ENCODE measurements at places on chromosomes 3 and 15.

DNA sequence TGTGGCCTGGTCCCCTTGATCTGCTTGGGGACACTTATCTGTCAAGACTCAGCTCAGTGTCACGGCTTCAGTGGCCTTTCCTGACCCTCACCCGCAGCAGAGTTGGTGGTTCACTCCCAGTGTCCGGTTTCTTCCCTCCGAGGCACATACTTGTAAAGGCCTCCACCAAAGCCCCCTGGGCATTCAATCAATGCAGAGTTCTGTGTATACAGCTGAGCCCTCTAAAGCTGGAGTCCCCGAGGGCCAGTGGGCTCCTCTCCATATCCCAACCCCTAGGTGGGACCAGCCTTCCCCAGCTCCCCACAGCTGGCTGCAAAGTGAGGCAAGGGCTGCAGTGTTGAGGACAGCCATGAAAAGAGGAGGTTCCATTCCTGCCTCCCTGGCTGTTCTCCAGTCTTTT is 70.9 kb upstream of the RGMA start:
- no peak for DNase-seq

DNA sequence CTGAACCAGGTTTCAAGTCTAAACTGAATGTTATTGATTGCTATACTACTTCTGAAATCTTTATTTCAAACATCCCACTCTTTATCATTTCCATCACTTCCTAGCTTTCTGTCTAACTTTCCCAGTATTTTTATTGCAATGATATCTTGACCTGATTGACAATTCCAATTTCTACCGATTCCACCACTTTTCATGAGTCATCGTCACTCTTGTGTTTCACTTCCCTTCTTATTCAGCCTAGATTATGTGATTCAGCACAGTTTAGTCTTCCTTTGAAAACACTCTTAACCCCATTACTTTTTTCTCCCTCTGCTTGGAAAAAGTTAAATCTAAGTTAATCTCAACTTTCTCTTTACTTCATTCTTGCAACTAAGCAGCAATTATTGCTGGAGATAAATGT is 62.6 kb downstream of the SLC7A14 start:
- DNase-seq, result no peak

DNA sequence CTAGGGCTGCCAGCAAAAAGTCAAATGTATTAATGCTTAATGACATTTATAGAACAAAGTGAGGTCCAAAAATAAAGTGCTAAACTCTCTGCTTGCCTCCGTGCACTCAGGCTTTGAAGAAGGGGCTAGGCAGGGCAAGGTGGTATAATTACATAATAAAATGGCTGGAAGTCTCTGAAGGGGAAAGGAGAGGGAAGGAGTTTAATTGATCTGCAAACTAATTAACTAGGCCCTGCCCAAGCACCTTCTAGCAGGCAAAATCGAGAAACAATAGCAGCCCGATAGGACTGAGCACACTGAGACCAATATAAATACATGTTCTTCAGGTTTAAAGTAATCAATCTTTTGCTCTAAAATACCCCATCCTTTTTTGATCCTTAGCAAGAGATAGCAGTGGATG is 13.0 kb downstream of the DIS3L start:
- DNase-seq, result no peak

DNA sequence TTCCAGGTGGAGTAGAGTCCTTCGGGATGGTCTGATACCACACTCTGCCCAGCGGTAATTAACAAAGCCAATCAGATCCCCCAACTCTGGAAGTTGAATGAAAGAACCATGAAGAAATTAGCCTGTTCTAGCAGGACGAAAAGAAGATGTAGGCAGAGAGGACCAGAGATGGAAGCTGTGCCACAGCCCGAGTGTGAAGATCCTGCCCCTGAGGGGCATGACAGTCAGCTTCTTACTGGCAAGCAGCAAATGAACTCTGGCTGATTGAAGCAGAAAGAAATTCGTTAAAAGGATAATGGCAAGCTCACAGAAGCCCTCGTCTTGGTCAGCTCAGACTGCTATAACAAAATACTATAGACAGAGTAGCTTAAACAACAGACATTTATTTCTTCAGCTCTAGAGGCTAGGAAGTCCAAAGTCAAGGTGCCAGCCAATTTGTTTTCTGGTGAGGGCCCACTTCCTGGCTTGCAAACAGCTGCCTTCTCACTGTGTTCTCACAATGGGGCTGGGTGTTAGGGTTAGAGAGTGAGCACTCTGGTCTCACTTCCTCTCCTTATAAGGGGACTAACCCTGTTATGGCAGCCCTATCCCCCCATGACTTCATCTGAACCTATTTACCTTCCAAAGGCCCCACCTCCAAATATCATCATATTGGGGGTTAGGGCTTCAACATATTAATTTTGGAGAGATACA is 307.1 kb downstream of the VPS13C start:
- no peak for DNase-seq

- no peak for DNase-seq
These were observed 11.3 kb upstream of the TTBK2 start for GRCh38 chr15:42931702-42932486.

- DNase-seq, result peak; percentile 71
These were observed 99.2 kb upstream of the TRPM1 start for GRCh38 chr15:31200735-31201151.

- DNase-seq, result no peak
These were observed 27.7 kb upstream of the HHATL start for GRCh38 chr3:42730294-42730693.

Measured in activated T-cell treated with anti-CD3 and anti-CD28 coated beads, Interleukin-2, amount 50 U/mL, for 48 hours (primary cell).